Left cardiac atrium (tissue), 4 donors: ENCODE measurements at places on chromosomes 7 and 10. TPM values are rescaled to one million over a fixed set of nuclear protein-coding genes. Genes with fewer than 3 reads are reported as not detected.

DNA sequence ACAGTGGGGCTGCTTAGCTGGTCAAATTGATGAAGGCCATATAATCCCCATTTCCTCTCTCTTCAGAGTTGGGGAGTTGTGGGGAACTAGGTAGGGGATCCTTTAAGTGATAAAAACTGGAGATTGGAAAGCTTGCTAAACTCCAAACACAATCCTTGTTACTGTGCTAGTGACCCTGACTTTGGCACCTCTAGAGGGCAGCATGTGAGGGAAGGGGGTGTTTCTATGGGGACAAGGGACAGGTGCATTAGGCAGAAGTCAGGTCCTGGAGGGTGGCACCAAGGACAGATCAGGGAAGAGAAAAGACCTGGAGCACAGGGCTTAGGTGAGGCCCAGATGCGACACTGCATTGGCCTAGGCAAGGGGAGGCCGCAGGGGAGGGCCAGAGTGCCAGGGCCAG is 66.9 kb downstream of the CDHR3 start:
- no peak for DNase-seq

- DNase-seq: no peak
These were observed 22.0 kb upstream of the LIPF start for GRCh38 chr10:88642209-88642608.

- DNase-seq: no peak
These were observed 1239.6 kb upstream of the SORCS1 start for GRCh38 chr10:108404155-108404554.

DNA sequence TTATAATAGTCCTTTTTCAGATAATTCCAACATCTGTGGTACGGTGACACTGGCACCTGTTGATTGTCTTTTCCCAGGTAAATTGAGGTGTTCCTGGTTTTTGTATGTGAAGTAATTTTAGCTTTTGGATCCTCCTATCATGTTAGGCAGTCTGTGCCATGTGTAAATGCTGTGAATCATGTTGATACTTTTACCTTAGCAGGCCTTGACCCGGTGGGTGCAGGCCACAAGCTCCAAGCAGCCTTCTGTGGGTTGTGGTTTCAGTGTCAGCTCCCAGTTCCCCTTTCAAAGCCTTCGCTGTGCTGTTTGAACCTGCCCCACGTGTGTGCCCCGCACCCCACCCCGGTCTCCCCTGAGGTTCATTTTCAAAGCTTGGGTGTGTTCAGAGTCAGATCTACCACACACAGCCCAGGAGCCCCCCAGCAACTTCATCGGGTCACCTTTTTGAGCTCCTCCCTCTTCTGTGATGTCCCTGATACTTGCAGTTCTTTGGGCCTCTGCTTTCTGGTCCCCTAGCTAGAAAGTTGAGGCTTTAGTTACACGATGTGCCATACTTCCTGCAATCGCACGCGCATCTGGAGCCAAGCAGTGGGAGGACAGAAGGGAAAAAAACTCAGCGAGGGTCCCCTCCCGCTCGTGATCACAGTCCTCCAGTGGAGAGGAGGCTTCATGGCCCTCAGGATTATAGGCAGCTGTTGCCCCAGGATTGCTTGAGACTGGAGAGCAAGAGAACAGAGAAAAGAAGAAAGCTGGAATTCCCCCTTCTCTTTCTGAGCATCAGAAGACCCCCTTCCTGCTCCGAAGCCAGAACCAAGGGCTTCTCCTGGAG is 8.7 kb upstream of the BHLHA15 start:
- DNase-seq: no peak

GRCh38 chr7:106623853-106624252 is 37.1 kb downstream of the CCDC71L start:
- no peak for DNase-seq

Gene PRLHR
- total RNA-seq: not detected

Gene C10orf62
- 0.35 TPM for total RNA-seq

DNA sequence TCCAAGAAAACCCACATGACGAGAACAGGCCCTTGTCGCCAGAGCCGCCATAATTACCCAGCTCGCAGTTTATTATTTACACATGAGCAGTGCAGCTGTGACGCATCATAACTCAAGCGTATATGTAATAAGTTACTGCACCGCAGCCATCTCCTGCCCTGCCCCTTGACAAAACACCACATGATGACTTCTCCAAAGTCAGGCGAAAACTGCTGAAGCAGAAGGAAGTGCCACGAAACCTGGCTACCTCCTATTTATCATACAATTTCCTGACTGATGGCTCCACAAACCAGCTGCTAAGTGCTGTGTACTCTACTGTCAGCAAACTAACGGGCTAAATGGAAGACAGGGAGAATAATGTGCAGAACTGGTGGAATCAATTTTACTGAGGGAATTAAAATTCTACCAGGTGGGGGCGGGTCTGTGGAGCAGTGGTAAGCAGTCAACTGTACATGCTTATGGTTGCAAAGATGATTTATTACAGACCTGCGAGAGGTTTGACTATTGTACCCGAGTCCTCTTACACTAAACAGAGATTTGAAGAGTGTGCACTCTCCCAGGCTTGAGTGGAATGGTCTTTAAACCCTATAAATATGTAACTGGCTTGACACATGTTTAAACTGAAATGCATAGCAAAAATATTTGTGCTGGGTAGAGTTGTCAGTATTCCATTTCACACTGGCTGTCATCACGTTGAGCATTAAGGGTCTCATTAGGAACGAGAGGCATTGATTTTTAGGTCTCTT is 156.0 kb downstream of the GLI3 start:
- DNase-seq: no peak

- DNase-seq: peak; percentile 14
These were observed 70.1 kb downstream of the ELFN1 start for GRCh38 chr7:1740214-1740613.

DNA sequence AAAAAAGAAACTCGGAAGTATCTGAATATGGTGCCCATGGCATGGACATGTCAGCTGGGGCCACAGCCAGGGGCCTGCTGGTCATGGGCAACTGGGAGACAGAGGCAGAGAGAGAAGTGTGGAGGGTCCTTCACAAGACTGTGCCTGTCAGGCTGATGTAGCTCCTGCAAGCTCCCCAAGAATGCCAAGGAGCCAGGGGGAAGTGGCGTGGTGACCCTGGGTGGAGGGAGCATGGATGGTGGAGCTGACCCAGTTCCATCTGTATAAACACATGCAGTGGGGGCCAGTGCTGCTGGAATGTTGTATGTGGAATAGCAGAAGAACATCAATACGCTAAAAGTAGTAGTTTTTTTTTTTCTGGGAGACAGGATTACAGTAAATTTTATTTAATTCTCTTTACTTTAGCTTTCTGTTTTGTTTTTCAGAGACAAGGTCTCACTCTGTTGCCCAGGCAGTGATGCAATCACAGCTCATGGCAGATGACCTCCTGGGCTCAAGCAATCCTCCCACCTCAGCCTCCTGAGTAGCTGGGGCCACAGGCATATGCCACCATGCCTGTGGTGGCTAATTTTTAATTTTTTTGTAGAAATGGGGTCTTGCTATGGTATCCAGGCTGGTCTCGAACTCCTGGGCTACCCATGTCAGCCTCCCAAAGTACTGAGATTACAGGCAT is 10.5 kb upstream of the ZMIZ2 start:
- DNase-seq: no peak

Gene GPR141
- 0.56 TPM for total RNA-seq

- no peak for DNase-seq
These were observed 78.1 kb upstream of the GLI3 start for GRCh38 chr7:42315103-42315502.

Gene CLDN4
- 0.71 TPM for total RNA-seq

Gene PPP1R3A
- 54.1 TPM for total RNA-seq

DNA sequence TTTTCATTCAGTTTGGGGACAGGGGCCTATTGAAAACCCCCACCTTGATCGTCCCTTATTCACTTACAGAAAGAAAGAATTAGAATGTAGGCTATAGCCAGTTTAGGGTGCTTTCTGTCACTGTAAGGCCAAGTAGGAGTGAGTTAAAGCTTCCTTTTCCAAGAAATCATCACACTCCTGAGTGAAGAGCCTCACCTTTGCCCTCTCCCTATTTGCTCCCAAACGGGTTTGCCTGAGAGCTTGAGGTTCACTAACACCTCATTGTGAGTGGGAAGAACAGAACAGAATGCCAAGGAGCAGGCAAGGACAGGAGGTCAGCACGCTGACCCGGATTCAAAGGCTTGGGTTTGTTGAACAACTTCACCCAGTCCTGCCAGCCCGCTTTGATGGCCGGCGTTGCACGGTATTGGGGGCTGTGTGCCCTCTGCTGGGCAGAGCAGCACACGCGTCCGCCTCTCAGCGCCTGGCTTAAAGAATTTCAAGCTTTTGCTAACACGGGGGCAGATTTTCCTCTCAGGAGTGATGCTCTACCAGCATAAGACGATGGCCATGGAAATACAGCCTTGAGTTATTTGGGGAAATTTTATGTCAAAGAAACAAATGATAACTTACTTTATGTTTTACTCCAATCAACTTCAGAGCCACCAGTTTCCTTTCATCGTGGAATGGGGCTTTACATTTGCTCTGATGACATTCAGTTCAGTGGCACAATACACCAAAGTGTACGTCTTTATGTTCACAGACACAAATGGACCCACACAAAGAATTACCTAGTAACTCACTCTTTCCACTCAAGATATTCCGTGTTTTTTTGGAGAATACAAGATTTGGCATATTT is 470.0 kb downstream of the SUGCT start:
- peak; percentile 66 for DNase-seq

DNA sequence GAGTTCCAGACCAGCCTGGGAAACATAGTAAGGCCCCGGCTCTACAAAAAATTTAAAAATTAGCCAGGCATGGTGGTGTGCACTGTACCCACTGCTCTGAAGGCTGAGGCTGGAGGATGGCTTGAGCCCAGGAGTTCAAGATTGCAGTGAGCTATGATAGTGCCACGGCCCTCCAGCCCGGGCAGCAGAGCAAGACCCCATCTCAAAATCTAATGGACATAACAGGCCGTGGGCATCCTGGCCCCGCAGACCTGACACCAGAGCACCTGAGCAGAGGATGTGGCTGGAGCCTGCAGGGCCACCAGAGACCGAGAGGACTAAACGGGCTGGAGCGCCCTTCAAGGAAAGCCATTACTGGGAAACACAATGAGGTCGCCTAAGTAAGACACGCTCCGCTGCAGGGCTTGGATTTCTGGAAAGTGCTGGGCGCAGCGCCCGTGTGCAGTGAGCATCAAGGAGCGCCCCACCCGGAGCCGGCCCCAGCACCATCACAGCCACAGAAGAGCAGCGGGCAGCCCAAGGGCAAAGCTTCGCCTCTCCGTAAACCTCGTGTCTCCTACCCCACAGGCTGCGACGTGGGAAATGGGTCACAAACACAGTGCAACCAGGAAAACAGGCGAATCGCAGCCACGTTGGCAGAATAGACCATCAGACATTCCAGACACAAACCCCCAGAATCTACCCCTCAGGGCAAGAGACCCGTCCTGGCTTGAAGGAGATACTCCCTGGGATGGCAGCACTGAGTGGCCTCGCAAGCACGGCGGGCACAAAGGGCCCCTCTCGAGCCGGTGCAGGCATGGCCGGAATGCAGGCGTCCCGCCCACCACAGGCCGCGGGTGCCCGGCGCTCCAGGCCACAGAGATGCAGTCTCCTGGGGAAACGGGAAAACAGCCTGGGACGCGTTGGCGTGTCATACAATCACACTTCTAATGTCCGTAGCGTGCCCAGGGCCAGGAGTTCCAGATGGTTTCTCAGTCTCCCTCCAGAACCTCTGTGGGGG is 4.9 kb downstream of the RADIL start:
- DNase-seq: no peak

DNA sequence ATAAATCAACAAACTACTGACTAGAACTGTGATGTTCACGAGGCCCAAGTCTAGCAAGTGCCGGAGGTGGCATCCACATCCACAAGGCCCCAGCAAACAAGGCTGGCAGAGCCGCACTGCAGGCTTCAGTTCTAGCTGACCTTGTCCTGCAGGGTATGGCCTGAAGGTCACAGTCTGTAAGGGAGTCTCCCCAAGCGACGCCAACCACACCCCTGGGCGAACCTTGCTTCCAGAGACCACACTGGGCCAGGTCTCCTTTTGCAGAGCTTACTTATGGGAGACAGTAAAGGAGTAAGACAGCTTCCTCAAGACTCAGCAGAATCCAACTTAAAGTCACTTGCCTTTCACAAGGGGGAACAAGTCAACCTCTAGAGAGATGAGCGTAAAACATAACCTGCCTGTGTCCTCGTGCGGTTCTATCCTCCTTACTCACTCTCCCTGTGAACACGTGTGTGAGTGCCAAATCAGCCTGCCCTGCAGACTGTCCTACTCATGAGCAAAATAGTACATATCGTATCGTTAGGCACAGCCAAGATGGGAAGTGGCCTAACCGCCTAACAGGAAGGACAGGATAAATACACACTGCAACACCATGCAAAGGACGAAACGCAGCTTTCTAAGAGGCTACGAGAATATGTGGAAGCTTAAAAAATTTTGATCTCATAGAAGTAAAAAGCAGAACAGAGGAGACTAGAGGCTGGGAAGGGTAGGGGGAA is 22.7 kb downstream of the FAM53B start:
- peak; percentile 73 for DNase-seq

DNA sequence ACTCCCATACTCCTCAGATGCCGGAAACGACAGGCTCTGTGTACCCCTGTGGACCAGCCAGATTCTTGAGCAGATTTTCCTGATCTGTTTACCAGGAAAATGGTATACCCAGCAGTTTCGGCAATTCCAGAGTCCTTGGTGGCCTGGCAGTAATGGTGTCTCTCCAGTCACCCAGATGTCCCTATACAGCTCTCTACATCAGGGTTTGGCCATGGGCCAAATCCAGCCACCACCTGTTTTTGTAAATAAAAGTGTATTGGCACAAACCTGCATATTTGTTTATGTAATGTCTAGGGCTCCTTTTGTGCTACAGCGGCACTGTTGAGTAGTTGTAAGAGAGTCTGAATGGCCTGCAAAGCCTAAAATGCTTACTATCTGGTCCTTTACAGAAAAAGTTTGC is 491.3 kb downstream of the RPS24 start:
- no peak for DNase-seq

GRCh38 chr10:118692872-118693271 is 61.9 kb downstream of the CACUL1 start:
- no peak for DNase-seq

DNA sequence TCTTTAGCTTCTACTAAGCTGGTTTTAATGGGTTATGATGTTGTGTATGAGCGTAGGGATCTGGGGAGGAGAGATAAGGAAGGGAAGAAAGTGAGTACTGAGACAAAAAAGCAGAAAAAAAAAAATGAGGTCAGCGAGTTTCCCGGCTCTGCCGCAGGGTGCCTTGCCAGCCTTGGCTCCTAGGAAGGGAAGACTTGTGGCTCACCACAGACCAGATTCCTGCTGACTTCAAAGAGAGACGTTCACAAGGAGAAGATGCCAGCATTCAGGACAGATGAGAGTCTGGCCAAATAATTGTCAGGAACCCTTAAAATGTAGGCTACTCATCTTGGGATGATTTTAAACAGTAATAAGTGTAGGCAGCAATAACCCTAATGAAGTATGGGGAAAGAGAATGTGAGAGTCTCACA is 11.4 kb upstream of the FAS start:
- peak; percentile 54 for DNase-seq

DNA sequence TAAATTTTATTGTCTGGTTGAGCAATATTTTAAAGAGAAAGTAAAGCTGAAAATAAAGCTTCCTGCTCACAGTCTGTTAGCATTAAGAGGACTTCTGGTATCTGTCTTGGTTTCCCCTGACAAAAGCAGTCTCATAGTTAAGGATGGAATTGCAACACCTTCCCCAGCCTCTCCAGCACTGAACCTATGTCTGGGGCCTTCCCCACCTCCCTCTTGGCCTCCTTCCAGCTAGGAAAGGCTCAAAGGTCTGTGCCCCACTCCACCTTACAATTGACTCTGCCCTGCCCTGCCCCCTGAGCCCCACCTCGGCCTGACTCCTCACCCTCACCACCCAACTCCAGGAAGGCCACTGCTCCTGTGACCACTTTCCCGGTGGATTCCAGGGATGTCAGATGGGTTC is 33.2 kb downstream of the COL17A1 start:
- no peak for DNase-seq

GRCh38 chr10:49419005-49419404 is 23.1 kb upstream of the DRGX start:
- DNase-seq: no peak

Gene EFCAB10
- not detected for total RNA-seq
